ENCODE measurements at places on chromosomes 7 and 10.

DNA sequence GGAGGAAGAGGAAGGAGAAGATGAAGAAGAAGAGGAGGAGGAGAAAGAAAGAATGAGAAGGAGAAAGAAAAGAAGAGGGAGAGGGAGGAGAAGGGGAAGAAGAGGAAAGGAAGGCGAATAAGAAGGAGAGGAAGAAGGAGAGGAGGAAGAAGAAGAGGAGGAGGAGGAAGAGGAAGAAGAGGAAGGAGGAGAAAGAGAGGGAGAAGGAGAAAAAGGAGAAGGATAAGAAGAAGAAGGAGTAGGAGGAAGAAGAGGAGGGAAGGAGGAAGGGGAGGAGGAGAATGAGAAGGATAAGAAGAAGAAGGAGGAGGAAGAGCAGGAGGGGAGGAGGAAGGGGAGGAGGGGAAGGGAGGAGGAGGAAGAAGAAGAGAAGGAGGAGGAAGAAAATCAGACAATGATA, 149.2 kb upstream of the LYZL2 start:
- DNase-seq = no peak

DNA sequence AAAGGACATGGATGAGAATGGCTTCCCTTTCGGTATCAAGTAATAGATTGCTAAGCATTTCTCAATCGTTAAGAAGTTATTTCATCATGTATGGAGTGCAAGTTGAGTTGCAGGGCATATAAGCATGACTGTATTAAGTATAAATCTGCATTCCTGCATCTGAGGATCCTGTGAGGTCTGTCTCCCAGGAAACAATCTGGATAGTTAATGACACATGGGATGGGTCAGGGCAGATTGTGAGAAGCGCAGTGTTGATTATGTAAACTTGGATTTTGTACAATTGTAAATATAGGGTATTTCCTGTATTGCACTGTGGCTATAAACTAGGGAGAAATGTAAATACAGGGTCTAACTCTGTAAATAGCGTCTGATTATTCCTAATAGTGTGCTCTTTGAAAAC, 102.6 kb downstream of the PLXDC2 start:
- no peak for DNase-seq

GRCh38 chr7:8582728-8583127, 149.3 kb downstream of the NXPH1 start:
- DNase-seq = no peak

- no peak for DNase-seq
These were observed 678.0 kb upstream of the KCND2 start for GRCh38 chr7:119594956-119595355.

- DNase-seq = no peak
These were observed 2.8 kb downstream of the INHBA start for GRCh38 chr7:41700044-41700471.

- no peak for DNase-seq
These were observed 177.6 kb downstream of the ADARB2 start for GRCh38 chr10:1559761-1560160.

GRCh38 chr10:71772832-71773220, 494 bp downstream of the VSIR start:
- no peak for DNase-seq

- DNase-seq = no peak
These were observed 6.5 kb downstream of the WDR91 start for GRCh38 chr7:135204876-135205275.

GRCh38 chr10:13272164-13272571, 27.7 kb downstream of the PHYH start:
- peak; percentile 21 for DNase-seq

- no peak for DNase-seq
These were observed 28.9 kb upstream of the EZH2 start for GRCh38 chr7:148912758-148913541.

DNA sequence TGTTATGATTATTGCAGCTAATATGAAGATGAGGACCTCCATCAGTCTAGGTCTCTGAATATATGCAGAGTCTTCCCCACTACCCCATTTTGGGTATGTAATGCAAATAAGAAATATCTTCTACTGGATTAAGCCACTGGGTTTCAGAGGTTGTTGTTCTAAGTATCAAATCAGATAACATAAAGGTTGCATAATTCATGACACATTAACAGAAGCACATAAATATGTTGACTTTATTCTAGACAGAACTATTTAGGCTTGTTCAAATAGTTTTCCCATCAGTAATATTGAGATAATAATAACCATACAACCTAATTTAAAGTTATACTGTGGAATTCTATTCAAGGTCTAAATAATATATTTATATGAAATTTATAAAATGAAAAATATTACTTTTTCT, 157.1 kb downstream of the ETV1 start:
- no peak for DNase-seq

- no peak for DNase-seq
These were observed 105.5 kb upstream of the MKLN1 start for GRCh38 chr7:131222171-131222570.

GRCh38 chr10:123573236-123574108, 92.7 kb upstream of the GPR26 start:
- peak; percentile 5 for DNase-seq

DNA sequence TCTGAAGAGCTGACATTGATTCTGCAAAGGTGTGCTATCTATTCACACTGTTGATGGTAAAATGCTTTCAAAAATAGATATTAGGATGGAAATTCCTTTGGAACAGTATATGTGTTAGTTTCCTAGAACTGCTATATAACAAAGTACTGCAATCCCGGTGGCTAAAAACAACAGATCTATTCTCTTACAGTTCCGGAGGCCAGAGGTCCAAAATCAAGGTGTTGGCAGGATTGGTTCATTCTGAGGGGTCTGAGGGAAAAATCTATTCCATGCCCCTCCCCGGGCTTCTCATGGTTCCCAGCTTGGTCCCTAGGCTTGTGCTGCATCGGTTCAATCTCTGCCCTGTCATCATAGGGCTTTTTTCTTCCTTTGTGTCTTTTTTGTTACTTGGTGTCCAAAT, 79.9 kb downstream of the ADD3 start:
- DNase-seq = no peak

- no peak for DNase-seq
These were observed 94.3 kb downstream of the ZEB1 start for GRCh38 chr10:31413325-31413724.

DNA sequence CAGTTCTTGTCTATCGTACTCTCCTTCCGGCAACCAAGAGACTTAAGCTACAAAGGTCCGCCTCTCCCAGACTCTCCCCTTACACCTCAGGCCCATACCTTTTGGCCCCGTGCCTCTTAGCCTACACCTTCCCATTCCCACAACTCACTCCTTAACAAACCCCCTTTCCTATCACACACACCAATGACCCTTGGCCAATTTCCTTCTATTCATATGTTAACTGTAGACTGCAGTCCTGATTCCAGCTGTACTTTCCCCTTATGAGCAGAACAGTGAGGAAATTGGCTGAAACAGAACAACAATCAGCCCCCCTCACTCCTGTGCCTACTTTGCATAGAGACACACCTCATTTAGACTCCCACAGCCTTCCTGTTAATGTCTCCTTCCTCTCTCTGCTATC, 1.4 kb upstream of the TMEM139 start:
- no peak for DNase-seq

DNA sequence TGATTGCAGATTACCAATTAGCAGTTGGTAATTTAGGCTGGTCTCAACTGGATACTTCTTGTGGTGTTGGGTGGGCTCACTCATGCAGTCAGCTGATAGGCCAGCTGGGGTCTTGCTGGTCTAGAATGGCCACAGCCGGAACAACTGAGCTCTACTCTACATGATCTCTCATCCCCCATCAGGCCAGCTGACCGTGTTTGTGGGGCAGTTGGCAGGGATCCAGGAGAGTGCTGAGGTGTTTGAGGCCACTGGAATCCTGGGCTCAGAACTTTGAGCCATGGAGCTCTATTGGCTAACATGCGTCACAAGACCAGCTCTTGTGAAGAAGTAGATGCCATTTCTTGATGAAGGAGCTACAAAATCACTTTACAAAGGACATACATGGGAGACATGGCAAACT, 242.4 kb downstream of the GFRA1 start:
- no peak for DNase-seq

- peak; percentile 29 for DNase-seq
These were observed 328 bp downstream of the ESYT2 start for GRCh38 chr7:158829021-158829341.

DNA sequence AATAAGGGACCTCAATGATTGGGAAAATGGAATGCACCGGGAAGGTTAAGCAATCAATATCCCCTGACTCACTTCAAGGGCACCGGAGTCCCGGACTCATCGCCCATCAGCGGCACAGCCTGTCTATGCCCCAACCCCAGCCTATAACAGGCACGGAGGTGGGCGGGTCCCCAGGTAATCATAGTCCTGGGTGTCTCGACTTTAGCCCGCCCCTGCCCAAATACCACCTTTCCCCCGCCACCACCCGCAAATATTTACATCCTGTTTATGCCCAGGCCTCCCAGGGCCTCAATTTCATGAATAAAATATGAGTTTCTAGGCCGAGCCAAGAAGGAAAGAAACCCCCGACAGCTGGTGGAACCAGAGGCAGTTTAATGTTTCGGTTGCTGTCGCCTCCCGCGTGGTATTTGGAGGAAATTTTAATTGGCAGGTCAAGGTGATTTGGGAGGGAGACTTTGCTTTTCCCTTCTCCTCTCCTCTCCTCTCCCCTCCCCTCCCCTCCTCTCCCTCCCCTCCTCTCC, 15.6 kb upstream of the RFC2 start:
- DNase-seq = peak; percentile 76

- no peak for DNase-seq
These were observed 29.2 kb upstream of the MKX start for GRCh38 chr10:27774831-27775230.

GRCh38 chr7:154383045-154383444, 330.8 kb downstream of the DPP6 start:
- DNase-seq = no peak

- no peak for DNase-seq
These were observed 4.4 kb downstream of the PON3 start for GRCh38 chr7:95391761-95392160.

DNA sequence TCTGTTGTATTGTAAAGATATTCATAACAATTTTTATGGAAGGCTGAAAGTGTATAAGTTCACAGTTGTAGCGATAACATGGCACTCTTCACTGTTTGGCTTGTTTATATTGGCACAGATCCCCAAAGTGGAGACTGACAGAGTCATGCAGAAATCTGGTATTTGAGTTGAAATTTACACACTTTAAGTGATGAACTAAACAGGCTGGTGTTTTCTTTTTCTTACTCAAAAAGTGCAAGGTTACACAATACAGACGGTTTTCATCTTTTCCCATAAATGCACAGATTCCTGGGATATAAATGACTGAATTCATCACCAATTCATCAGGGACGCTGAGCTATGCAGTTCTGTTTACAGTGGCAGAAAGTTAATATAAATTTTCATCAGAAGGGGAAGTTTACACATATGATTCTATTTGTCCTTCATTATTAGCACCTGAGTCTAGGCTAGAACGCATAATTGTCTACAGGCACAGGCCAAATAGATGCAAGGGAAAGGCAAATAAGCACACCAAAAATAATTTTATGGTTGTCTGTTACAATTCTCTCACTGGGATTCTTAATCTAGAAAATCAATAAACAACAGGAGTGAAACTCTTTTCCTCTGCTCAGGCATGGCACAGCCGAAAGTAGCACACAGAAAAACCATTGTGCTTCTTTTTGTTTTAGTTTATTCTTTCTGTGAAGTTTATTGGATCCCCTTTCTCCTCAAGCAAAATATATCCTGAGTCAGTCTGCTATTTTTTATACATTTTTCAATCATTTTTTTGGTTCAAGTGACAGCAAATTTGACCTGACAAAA, 88.0 kb downstream of the FOXP2 start:
- peak; percentile 34 for DNase-seq

GRCh38 chr10:71339796-71340589, 20.9 kb downstream of the SLC29A3 start:
- peak; percentile 14 for DNase-seq

DNA sequence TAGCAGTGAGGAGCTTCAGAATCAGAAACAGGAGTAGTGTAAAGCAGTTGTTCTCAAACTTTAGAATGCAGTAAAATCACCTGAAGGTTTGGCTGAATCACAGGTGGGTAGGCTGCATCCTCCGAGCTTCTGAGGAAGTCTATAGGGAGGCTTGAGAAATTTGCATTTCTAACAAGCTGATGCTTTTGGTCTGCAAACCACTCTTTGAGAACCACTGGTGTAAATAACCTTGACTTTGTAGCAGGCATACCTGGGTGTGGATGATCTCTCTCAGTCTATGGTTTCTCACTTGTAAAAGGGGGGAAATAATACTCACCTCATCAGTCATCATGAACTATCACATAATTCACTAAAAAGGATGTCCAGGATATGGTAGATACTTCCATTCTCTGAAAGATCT, 118.1 kb downstream of the SRI start:
- no peak for DNase-seq

- no peak for DNase-seq
These were observed 52.8 kb downstream of the PODXL start for GRCh38 chr7:131503639-131504038.

DNA sequence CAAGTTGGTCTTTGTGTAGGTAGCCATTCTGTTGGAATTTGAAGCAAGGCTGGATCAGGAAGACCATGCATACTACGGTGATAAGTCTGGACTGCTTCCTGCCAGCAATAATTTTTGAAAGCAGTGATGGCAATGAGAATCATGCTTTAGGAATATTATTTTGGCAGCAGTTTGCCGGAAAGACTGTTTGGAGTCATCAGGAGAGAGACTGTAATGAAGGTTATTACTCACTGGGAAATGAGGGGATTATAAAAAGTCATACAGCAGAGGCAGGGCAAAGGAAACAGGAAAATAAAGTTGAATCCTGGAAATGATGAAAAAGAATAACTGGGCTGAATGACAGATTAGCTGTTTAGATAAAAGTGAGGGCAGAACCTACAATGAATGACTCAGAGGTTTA, 1136.8 kb upstream of the AUTS2 start:
- DNase-seq = no peak

DNA sequence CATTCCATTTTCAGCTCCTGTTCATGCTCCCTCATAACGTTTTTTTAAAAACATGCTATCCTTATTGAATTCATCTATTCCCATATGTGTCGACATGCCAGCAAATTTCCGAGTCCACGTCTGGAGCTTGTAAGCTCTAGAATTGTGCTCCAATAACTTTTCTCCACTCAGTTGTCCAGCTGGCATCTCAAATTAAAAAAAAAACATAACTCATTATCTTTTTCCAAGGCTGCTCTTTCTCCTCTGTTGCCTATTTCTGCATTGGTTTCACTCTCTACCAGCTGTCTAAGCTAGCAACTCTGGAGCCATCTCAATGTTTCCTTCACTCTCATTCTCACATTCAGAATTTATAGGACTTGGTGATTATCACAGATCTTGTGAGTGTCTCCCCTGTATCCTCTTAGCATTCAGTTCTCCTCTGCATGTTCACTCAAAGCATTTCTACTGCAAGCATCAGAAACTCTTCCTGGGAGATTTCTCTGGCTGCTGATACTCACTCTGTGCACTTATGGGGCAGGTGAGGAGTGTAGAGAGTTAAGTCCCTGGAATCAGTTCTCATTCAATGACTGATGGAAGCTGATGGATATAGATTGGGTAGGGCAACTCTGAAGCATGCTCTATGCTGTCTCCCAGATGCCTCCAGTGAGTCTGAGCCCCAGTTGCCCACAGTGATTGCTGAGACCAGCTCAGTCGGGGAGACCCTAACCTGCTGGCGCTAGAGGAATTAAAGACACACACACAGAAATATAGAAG, 6.7 kb upstream of the DLD start:
- no peak for DNase-seq

Measured in SHP77 (cell line).